ENCODE measurements at places on chromosomes 1 and 21.

GRCh38 chr1:154460695-154461260, 41.2 kb upstream of the TDRD10 start:
- no peak for DNase-seq

GRCh38 chr1:177947623-177948022, 22.2 kb downstream of the SEC16B start:
- DNase-seq: no peak

GRCh38 chr1:3093898-3094626, 25.1 kb downstream of the PRDM16 start:
- no peak for DNase-seq

DNA sequence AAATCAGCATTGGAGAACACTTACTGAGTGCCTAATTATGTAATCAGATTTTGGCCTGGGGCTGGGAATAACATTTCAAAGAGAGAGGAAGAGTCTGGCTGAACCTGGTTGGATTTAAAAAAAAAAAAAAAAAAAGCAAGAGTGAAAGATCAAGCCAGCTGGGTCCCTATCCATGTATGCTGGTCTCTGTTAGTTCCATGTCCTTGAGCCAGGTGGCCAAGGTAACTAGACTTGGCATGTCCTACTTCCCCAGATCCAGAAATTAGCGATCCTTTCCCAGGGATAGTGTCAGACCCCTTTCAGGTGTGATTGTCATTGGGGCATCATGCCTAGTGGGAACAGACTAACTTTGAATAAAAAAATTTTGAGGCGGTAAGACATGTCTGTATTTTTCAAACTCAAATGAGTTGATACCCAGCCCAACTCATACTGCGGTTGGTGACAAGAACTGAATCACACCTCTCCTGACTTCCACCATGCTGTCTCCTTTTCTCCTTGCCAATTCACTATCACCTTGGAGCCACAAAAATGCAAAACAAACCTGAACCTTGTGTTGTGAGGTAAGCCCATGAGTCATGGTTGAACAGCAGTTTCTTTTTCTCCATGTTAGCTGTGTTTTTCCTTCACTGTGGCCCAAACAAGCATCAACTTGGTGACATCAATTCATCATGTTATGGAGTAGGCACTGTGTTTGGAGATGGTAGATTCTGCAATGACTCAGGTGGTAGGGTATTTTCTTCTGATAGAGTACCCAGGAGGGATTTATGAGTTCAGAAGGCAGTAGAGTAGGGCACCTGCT, 24.5 kb upstream of the PPP2R5A start:
- peak; percentile 33 for DNase-seq

- DNase-seq: no peak
These were observed 51.2 kb upstream of the SEC16B start for GRCh38 chr1:178020968-178021640.

GRCh38 chr1:3459051-3459908, 4.8 kb downstream of the ARHGEF16 start:
- no peak for DNase-seq

DNA sequence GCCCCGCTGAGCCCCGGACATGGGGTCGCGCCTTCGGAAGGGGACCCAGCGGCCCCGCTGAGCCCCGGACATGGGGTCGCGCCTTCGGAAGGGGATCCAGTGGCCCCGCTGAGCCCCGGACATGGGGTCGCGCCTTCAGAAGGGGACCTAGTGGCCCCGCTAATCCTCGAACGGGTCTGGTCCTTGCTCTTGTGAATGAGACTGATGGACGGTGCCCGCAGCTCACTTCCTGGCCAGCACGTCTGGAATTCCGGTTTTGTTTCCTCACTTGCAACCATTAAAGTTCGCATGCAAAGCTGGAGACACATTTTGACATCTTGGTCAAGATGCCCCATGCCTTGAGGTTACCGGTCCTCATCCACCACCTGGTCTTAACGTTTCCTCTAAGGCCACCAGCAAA, 5.6 kb downstream of the WRAP73 start:
- no peak for DNase-seq

- DNase-seq: no peak
These were observed 548.1 kb downstream of the LTN1 start for GRCh38 chr21:28444557-28444956.

DNA sequence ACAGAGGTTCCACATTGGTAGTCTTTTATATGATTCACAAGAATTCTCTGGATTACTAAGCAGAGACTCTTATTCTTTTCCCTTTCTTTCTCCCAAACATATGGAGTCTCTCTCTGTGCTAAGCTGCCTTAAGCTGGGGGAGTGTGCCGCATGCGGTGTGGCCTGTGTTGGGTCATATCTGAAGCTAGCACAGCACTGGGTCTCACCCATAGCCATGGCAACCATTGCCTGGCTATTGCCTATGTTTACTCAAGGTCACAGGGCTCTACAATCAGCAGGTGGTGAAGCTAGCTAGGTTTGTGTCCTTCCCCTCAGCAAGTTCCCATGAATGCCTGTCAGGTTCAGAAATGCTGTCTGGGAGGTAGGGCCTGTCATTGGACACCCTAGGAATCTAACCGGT, 73.6 kb upstream of the ZRANB2 start:
- no peak for DNase-seq

- no peak for DNase-seq
These were observed 50.8 kb upstream of the FASLG start for GRCh38 chr1:172608098-172608601.

DNA sequence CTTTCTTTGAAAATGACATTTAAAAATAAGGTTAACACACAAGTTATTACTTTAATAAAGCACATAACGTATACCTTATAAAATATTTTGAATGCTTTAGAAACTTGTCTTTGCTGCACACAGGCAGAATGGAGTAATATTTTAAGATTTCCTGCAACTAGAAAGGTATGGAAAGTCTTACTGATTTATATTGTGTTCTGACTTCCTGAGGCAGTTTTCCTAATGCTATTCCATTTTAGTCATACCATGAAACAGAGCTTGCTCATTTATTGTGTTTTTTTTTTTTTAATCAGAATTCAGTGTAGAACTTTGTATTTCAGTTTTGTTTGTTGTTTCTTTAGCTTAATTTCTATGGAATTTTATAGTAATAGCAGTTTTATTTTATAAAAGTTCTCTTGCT, 60.9 kb upstream of the S1PR1 start:
- no peak for DNase-seq

DNA sequence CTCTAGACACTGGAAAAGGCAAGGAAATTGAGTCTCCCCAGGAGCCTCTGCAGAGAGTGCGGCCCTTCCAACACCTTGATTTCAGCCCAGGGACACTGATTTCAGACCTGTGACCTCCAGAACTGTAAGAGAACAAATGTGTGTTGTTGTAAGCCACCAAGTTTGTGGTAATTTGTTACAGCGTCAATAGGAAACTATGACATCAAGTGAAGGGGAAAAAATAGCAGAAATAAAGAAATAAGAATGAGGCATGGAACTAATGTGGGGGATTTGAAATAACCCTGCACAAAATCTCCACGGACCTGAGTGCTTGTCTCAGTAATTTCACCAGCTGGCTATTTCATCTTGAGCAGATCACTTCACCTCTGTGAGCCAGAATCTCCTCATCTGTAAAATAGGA, 227.8 kb upstream of the JUN start:
- DNase-seq: no peak

- DNase-seq: peak; percentile 66
These were observed 29.6 kb upstream of the RGS1 start for GRCh38 chr1:192545896-192546521.

GRCh38 chr1:25738499-25738898, 61.5 kb upstream of the SELENON start:
- no peak for DNase-seq

DNA sequence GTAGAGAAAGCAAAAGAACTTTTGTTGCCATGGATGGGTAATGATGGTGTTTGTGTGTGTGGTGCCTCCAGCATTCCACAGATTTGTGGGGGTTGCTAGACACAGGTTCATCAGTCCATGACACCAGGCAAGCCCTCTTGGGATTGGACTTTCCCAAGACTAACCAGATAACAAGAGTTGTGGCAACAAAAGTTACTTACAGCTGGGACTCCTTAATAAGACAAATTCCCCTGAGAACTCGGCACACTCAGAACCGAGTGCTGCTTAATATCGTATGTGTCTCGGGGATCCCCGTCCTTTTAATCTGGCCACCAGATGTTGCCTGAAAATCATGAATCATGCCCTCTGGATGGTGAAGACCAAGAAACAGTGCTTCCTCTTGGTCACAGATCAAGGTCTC, 193.3 kb downstream of the AJAP1 start:
- no peak for DNase-seq

- DNase-seq: no peak
These were observed 9.1 kb upstream of the IRF2BP2 start for GRCh38 chr1:234619071-234619480.

DNA sequence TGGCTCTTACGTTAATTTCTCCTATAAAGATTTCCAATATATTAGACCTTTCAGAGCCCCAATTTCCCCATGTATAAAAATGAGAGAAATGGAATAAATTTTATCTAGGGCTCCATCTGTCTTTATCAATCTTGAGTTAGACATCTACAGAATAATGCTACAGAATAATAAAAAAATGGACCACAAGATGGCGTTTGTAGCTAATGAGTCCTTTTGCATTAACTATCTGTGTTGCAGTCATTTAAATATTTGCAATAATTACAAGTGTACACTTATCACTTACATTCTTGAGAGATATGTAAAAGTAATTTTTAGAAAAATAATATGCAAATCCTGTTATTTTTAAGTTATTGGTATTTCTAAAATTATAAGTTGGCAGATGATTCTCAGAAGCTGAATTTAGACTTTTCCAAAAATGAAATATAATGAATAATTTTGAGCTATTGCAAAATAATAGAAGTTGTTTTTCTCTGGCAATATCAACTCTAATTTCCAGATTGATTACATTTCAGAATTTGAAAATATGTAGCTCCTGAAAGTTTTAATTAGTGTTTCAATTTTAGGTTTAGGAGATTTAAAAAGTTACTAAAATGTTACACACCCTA, 87.7 kb downstream of the SNX7 start:
- DNase-seq: peak; percentile 11

DNA sequence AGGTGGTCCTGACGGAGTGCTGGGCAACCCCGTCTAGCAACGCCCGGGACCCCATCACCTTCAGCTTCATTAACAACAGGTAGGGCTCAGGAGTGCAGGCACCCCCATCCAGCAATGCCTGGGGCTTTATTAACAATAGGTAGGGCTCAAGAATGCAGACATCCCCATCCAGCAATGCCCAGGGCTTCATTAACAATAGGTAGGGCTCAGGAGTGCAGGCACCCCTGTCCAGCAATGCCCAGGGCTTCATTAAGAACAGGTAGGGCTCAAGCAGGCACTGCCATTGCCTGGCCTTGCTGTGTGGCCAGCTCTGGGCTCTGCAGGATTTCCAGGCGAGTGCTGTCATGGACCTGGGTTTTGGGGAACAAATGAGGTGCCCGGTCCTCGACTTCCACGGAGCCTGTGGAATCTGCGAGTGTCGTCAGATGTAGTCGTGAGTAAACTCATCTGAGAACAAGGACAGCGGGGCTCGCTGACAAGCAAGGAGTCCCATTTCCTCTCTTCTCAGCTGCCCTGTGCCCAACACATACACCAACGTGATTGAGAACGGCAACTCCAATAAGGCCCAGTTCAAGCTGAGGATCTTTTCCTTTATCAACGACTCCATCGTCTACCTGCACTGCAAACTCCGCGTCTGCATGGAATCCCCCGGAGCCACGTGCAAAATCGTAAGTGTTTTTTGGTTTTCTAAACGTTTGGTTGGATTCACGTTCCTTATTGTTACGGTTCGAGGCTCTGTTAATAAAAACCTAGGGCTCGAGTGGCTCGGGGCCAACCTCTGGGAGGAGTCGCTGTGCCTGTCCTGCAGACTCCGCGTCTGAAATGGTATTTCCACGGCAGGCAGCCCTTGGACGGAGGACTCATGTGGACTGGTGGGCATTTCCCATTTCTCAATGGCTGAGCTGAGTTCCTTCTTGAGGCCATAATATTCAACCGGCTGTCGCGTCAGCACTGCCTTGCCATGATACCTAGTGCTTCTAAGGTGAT, 56.3 kb downstream of the UMODL1 start:
- no peak for DNase-seq

DNA sequence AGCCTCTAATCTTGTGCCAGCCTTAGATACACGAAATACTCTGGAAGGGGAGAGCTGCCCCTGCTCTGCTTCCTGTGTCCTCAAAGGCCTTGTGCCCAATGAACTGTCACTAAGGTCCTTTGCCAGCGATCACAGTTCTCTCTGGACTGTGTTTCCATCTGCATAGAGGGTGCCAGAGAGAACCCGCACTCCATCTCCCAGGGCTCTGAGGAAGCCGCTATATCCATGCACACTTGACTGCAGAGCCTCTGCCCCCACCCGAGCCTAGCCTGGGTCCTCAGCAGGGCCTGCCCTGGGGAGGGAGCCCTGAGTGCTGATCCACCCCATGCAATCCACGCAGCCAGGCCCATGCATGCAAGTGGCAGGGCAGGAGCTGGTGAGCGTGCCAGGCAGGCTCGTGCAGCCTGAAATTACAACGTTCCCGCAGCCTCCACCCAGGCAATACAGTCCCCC, 30.6 kb upstream of the KIF21B start:
- DNase-seq: no peak

GRCh38 chr21:41362605-41363369, 960 bp downstream of the MX2 start:
- no peak for DNase-seq

GRCh38 chr1:235588916-235589515, 60.6 kb downstream of the GNG4 start:
- no peak for DNase-seq

DNA sequence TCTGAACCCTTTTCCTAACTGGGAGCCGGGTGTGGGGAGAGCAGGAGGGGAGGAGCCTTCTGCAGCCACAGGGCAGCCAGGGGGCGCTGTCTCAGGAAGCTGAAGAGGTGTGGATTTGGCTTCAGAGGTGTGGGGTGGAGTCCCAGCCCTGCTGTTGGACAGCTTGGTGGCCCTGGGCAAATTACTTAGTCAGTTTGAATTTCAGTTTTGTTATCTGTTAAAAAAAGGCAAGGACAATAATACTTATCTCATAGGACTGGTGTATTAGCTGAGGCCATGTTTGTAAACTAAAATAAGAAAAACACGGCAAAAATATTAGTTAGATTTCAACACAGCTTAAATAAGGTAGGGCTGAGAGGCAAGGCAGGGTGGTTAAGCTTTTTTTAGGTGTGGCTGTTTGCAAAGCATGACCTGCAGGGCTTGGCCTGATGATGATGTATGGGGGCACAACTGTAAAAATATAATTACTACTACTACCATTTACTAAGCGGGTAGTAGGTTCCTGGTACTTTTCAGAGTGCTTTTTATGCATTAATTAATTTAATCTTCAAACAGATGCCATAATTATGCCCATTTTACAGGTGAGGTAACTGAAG, 111.8 kb downstream of the PLXNA2 start:
- peak; percentile 60 for DNase-seq

- DNase-seq: no peak
These were observed 1.1 kb downstream of the HTR6 start for GRCh38 chr1:19665496-19666465.

GRCh38 chr1:193476748-193477147, 290.3 kb upstream of the B3GALT2 start:
- no peak for DNase-seq

GRCh38 chr1:183021405-183022201, 1.6 kb upstream of the LAMC1 start:
- DNase-seq: no peak

- DNase-seq: peak; percentile 83
These were observed 8.5 kb downstream of the IL23R start for GRCh38 chr1:67174716-67175284.

Measured in activated CD4-positive, alpha-beta T cell treated with anti-CD3 and anti-CD28 coated beads, Interleukin-10, Interleukin-2, amounts not matched to agents 100 ng/mL and 50 ng/mL, durations not matched to agents 16 hours and 8 hours (primary cell).